GM23248 (cell line): ENCODE measurements at places on chromosomes 11 and 22. TPM values are rescaled to one million over a fixed set of nuclear protein-coding genes. Genes with fewer than 3 reads are reported as not detected.

GRCh38 chr22:25002241-25002985 lies 49.9 kb downstream of the KIAA1671 start:
- no peak overlapping the region for H3K27ac ChIP-seq
- H3K27me3 ChIP-seq, result peaks cover 5% of the 10 kb centered on the region; the same call in 1 of the 2 replicates
- no peaks in the 10 kb centered on the region for H3K4me1 ChIP-seq
- H3K4me3 ChIP-seq, result no peak overlapping the region
- no peak for DNase-seq
- no peaks in the 10 kb centered on the region for H3K36me3 ChIP-seq

DNA sequence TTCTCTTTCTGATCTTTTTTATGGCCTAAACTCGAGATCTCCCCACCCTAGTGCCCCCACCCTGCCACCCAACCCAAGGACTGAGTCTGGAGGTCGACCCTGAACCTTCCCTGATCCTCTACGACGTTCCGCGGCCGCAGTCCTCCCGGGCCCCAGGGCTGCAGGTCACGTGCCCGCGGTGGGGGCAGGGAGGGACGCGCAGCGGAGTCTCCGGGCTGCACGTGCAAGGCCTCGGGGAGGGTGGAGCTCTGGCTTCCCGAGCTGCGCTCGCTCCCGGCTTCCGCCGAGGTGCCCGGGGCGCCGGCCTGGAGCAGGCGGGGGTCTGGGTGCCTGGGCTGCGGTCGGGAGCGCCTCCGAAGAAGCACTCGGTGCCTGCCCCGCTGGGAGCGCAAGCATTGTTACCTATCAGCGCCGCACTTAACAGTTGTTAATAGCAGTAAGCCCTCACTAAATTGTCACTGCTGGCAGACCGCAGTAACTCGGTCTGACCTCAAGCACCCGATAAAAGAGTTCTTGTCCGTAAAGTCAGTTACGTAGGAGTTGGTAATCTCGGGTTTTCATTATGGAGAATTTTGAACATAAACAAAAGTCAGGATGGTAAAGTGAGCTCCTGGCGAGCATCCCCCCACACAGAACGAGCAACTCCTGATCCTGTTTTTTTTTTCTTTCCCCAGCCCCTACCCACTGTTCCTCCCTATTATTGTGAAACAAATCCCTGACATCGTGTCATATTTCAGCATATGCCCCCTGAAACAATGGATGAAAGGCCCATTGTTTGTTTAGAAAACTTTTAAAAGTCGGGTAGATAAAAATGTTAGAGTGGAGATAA lies 69.7 kb upstream of the EP300 start:
- no peaks in the 10 kb centered on the region for H3K4me1 ChIP-seq
- peak; percentile 93 for DNase-seq
- H3K27ac ChIP-seq, result peak overlapping the region; percentile 66
- no peaks in the 10 kb centered on the region for H3K36me3 ChIP-seq

DNA sequence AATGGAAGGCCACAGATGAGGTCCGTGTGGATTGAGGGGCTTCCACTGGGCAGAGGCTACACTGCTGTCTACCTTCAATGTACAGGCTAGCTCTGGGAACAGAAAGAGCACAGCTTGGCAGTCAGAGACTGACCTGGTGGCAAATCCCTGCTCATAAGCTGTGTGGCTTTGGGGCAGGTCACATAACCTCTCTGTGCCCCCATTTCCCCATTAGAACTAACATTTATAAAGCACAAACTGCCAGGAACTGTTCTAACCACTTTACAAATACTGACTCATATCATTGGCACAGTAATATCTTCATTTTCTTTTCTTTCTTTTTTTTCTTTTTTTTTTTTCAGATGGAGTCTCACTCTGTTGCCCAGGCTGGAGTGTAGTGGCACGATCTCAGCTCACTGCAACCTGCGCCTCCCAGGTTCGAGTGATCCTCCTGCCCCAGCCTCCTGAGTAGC lies 3.1 kb downstream of the FOSL1 start:
- H3K4me1 ChIP-seq, result peaks cover 62% of the 10 kb centered on the region
- H3K36me3 ChIP-seq, result peaks cover 41% of the 10 kb centered on the region; the same call in 1 of the 2 replicates
- peak overlapping the region; percentile 95 for H3K4me3 ChIP-seq
- H3K27ac ChIP-seq, result peak overlapping the region; percentile 99
- peak; percentile 68 for DNase-seq
- H3K27me3 ChIP-seq, result no peaks in the 10 kb centered on the region

Gene XKR3
- not detected in 2 replicates for polyA plus RNA-seq

GRCh38 chr11:44451706-44452105 lies 113.8 kb upstream of the CD82 start:
- no peak overlapping the region for H3K4me3 ChIP-seq
- H3K27ac ChIP-seq, result no peak overlapping the region
- no peaks in the 10 kb centered on the region for H3K4me1 ChIP-seq
- DNase-seq, result no peak

GRCh38 chr22:28544431-28544868 lies 135.2 kb downstream of the TTC28 start:
- no peaks in the 10 kb centered on the region for H3K27me3 ChIP-seq
- H3K36me3 ChIP-seq, result no peaks in the 10 kb centered on the region
- no peak overlapping the region for H3K4me3 ChIP-seq
- H3K4me1 ChIP-seq, result peaks cover 20% of the 10 kb centered on the region
- DNase-seq, result no peak

GRCh38 chr11:19551457-19551856 lies 161.2 kb upstream of the NAV2 start:
- H3K36me3 ChIP-seq, result no peaks in the 10 kb centered on the region
- H3K4me3 ChIP-seq, result no peak overlapping the region
- no peak overlapping the region for H3K27ac ChIP-seq
- H3K27me3 ChIP-seq, result no peaks in the 10 kb centered on the region

DNA sequence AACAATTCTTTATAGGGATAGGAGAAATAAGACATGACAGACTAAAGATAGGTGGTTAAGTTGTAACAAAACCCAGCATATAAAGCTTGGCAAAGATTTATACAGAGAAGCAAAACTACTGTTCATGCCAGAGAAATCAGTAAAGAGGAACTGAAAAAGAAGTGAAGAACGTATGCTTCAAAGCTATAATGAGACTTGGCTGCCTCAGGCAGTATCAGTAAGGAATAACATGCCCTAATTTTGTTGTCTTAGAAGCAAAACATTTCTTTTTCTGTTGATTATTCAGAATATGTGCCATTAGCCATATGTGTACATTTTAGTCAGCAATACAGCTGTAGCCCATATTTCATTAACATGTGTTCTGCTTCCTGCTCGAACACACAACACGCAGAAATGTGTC lies 403.2 kb downstream of the NELL1 start:
- H3K27me3 ChIP-seq, result no peaks in the 10 kb centered on the region
- no peaks in the 10 kb centered on the region for H3K4me1 ChIP-seq
- no peak for DNase-seq
- no peak overlapping the region for H3K4me3 ChIP-seq

- H3K4me3 ChIP-seq, result no peak overlapping the region
- H3K4me1 ChIP-seq, result no peaks in the 10 kb centered on the region
- no peaks in the 10 kb centered on the region for H3K36me3 ChIP-seq
- no peak overlapping the region for H3K27ac ChIP-seq
Observed at GRCh38 chr11:71391352-71391751, 56.8 kb downstream of the DHCR7 start.

GRCh38 chr11:76617553-76618265 lies 52.8 kb downstream of the LRRC32 start:
- no peaks in the 10 kb centered on the region for H3K27me3 ChIP-seq
- peaks cover 29% of the 10 kb centered on the region for H3K4me1 ChIP-seq
- H3K4me3 ChIP-seq, result no peak overlapping the region
- H3K27ac ChIP-seq, result peak overlapping the region; percentile 29; the same call in 1 of the 2 replicates
- H3K36me3 ChIP-seq, result no peaks in the 10 kb centered on the region

Gene OR52M1
- not detected in 2 replicates for polyA plus RNA-seq

- H3K36me3 ChIP-seq, result no peaks in the 10 kb centered on the region
- no peak overlapping the region for H3K4me3 ChIP-seq
- no peak for DNase-seq
- peaks cover 11% of the 10 kb centered on the region for H3K4me1 ChIP-seq
- no peak overlapping the region for H3K27ac ChIP-seq
- H3K27me3 ChIP-seq, result no peaks in the 10 kb centered on the region
Observed at GRCh38 chr22:22929381-22930221, 42.0 kb downstream of the IGLL5 start.

DNA sequence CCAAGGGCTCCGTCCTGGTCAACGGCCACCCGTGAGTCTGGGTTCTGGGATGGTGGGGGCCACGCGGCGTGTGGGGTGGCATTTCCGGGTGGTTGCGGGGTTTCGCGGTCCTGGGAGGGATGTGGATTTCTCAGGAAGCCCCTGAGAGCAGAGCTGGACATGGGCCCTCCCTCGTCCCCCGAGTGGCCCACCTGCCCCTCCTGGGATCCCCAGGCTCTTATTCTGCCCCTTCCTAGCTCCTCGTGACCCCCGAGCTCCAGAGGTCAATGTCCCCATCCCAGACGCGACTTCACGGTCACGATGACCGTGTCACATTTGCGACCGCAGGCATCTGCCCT lies 4.4 kb downstream of the MUC5AC start:
- H3K4me1 ChIP-seq, result no peaks in the 10 kb centered on the region
- H3K36me3 ChIP-seq, result no peaks in the 10 kb centered on the region
- no peak overlapping the region for H3K27ac ChIP-seq
- peaks cover 4% of the 10 kb centered on the region; the same call in 1 of the 2 replicates for H3K27me3 ChIP-seq
- DNase-seq, result no peak

Gene DGCR6
- polyA plus RNA-seq, result 0.93 and 3.0 TPM in 2 replicates

Gene SLC6A5
- not detected in 2 replicates for polyA plus RNA-seq

GRCh38 chr11:2129699-2130366 lies 9.4 kb downstream of the IGF2 start:
- no peak for DNase-seq
- H3K27me3 ChIP-seq, result peaks cover 9% of the 10 kb centered on the region
- H3K4me1 ChIP-seq, result no peaks in the 10 kb centered on the region
- no peaks in the 10 kb centered on the region for H3K36me3 ChIP-seq
- H3K27ac ChIP-seq, result no peak overlapping the region

GRCh38 chr11:30445056-30445455 lies 122.2 kb downstream of the ARL14EP start:
- H3K27ac ChIP-seq, result no peak overlapping the region
- H3K36me3 ChIP-seq, result no peaks in the 10 kb centered on the region
- no peaks in the 10 kb centered on the region for H3K27me3 ChIP-seq
- no peaks in the 10 kb centered on the region for H3K4me1 ChIP-seq
- no peak overlapping the region for H3K4me3 ChIP-seq

DNA sequence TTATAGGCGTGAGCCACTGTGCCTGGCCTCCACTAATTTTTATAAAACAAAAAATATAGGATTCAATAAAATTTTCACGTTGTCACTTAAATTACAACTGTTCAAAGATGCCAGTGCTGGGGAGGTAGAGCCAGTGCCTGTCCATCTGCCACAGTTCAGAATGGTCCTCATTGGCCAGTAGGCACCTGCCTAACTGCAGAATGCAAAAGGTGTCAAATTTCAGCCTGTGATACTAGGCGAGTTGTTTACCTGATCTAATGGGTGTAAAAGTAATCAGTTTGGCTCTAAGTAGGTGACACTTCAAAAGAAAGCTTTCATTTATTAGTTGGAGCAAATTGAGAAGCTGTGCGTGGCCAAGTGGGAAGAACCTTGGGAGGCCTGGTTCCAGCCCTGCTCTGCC lies 2.4 kb downstream of the SMARCB1 start:
- H3K4me3 ChIP-seq, result no peak overlapping the region
- no peaks in the 10 kb centered on the region for H3K27me3 ChIP-seq
- no peak for DNase-seq

- DNase-seq, result peak; percentile 77
- no peaks in the 10 kb centered on the region for H3K27me3 ChIP-seq
- H3K4me1 ChIP-seq, result peaks cover 25% of the 10 kb centered on the region
- no peak overlapping the region for H3K27ac ChIP-seq
- H3K4me3 ChIP-seq, result no peak overlapping the region
Observed at GRCh38 chr11:32052215-32052614, 38.7 kb upstream of the RCN1 start.

DNA sequence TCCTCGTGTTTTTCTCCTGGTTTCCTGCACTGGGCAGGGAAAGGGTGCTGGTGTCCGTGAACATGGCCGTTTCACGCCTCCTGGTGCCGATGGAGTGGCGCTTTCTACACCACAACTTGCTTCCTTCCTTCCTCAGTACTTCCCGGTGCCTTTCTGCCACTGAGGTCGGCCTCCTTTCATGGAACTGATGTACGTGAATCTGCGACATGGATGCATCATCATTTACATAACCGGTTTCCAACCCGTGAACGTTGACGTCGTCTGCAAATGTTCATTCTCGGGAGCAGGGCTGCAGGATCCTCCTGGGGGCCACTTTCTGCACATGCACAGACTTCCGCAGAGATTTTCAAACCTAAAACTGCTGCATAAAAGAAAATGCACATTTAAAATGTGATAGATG lies 474.4 kb downstream of the BRD1 start:
- no peak overlapping the region for H3K27ac ChIP-seq
- H3K36me3 ChIP-seq, result no peaks in the 10 kb centered on the region
- no peaks in the 10 kb centered on the region for H3K27me3 ChIP-seq
- H3K4me3 ChIP-seq, result no peak overlapping the region
- DNase-seq, result no peak
- no peaks in the 10 kb centered on the region for H3K4me1 ChIP-seq

- no peak overlapping the region for H3K4me3 ChIP-seq
- DNase-seq, result no peak
- no peaks in the 10 kb centered on the region for H3K27me3 ChIP-seq
- no peak overlapping the region for H3K27ac ChIP-seq
Observed at GRCh38 chr11:65928667-65929066, 9.4 kb downstream of the DRAP1 start.

Gene DDX25
- not detected in 2 replicates for polyA plus RNA-seq

GRCh38 chr22:41347066-41347859 lies 34.5 kb upstream of the TEF start:
- H3K36me3 ChIP-seq, result no peaks in the 10 kb centered on the region; the same call in 1 of the 2 replicates
- no peak overlapping the region for H3K27ac ChIP-seq
- peaks cover 7% of the 10 kb centered on the region; the same call in 1 of the 2 replicates for H3K4me1 ChIP-seq
- no peaks in the 10 kb centered on the region for H3K27me3 ChIP-seq

GRCh38 chr11:46160100-46160499 lies 38.8 kb upstream of the PHF21A start:
- DNase-seq, result no peak
- no peaks in the 10 kb centered on the region for H3K4me1 ChIP-seq
- H3K27ac ChIP-seq, result no peak overlapping the region
- H3K36me3 ChIP-seq, result no peaks in the 10 kb centered on the region

Gene NAT10
- polyA plus RNA-seq, result 24.0 and 27.5 TPM in 2 replicates

Gene SHISA8
- polyA plus RNA-seq, result not detected in 2 replicates

- no peaks in the 10 kb centered on the region; the same call in 1 of the 2 replicates for H3K4me1 ChIP-seq
- no peaks in the 10 kb centered on the region for H3K36me3 ChIP-seq
- no peak for DNase-seq
- no peak overlapping the region for H3K27ac ChIP-seq
- no peaks in the 10 kb centered on the region for H3K27me3 ChIP-seq
Observed at GRCh38 chr11:126805870-126806269, 194.7 kb downstream of the KIRREL3 start.

DNA sequence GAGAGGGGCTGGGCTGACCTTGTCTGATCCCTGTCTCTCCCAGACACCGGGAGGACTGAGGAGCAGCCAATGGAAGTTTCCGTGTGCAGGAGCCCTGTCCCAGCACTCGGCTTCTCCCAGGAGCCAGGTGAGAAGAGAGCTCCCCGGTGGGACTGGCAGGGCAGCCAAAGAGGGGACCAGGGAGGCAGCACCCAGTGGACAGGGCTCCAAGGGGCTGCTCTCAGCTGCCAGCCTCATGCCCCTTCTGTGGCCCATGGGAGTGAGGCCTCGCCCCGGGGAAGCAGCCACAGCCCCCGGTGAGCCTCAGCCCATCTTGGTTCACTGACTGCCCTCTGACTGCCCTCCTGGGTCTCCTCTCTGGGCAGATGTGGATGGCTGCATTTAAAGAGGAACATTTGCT lies 6.8 kb downstream of the SCO2 start:
- H3K4me1 ChIP-seq, result no peaks in the 10 kb centered on the region
- 0 out of 2 replicates have a peak, but pooled peaks cover 3% of the 10 kb centered on the region for H3K36me3 ChIP-seq
- DNase-seq, result no peak
- H3K27me3 ChIP-seq, result no peaks in the 10 kb centered on the region

Gene VSIG10L2
- not detected in 2 replicates for polyA plus RNA-seq

- H3K4me3 ChIP-seq, result no peak overlapping the region
- H3K36me3 ChIP-seq, result no peaks in the 10 kb centered on the region
- no peak for DNase-seq
- no peaks in the 10 kb centered on the region for H3K4me1 ChIP-seq
- peaks cover 34% of the 10 kb centered on the region for H3K27me3 ChIP-seq
Observed at GRCh38 chr11:2134022-2135010, 4.9 kb downstream of the IGF2 start.
